ENCODE measurements at places on chromosomes 2 and 18.

DNA sequence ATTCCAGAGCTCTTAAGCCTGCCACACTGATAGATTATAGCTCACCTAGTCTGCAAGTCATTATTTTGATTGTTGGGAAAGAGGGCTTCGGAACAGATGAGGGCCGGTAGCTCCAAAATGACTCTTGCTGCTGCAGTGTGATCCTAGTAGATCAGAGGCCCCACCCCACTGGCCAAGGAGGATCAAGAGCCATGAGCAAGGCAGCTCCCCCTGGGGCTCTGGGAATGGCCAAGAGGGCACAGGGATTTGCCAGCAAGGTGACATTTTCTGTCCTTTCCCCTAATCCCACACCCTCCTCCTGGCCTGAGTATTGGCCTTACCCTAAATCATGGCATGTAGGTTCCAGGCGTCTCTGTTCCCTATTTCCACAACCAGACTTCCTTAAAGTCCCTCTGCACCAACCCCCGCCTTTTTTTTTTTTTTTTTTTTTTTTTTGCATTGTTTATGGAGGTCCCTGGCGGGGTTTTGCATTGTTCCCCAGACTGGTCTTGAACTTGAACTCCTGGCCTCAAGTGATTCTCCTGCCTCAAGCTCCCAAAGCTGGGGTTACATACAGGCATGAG lies 36.5 kb downstream of the EIF4E2 start:
- no peak for DNase-seq

GRCh38 chr2:239295377-239296019 lies 105.3 kb downstream of the HDAC4 start:
- no peak for DNase-seq

DNA sequence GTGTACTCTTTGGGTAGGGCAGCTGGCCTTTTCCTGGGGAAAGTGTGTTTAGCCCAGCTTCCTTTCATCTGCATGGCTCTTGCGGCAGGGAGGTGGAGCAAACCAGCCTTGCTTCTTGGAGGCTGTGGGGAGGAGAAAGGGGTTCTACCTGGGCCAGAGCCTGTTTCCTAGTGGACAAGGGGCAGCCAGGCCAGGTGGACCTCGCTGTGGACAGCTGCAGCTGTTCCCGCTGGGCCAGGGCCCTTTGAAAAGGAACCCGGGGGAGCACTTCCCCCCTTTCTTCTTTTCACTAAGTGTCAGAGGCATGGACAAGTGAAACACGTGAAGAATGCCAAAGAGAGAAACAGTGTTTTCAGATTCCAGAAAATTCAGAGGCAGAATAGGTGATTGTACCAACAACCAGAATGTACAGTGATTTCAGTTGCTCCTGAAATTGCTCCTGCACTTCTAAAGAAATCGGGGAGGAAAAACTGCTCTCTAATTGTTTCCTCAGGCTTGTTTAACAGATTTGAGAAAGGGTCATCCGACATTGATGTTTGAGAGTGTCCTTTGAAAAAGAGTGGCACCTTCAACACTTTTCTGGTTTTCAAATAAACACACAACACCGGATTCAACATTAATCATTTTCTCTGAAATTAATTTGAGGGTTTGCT lies 3.9 kb downstream of the GLI2 start:
- DNase-seq: no peak

GRCh38 chr2:105873281-105873680 lies 128.6 kb downstream of the NCK2 start:
- no peak for DNase-seq

Measured in hematopoietic multipotent progenitor cell (in vitro differentiated cells).